ENCODE measurements at places on chromosomes 2 and 18.

- peak; percentile 41 for DNase-seq
Measured at GRCh38 chr18:59994357-59994756, 94.6 kb downstream of the PMAIP1 start.

DNA sequence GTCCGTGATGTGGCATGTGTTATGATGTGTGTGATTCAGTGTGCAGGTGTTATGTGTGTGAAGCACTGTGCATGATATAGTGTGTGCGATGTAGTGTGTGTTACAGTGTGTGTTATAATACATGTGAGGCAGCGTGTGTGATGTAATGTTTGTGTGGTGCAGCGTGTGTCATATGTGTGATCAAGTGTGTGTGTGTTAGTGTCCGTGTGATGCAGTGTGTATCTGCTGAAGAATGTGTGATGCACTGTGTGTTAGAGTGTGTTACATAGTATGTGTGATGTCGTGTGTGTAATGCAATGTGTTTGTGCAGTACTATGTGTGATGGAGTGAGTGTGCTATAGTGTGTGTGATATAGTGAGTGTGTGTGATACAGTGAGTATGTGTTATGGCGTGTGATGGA, 182.8 kb upstream of the SOX11 start:
- DNase-seq = no peak

DNA sequence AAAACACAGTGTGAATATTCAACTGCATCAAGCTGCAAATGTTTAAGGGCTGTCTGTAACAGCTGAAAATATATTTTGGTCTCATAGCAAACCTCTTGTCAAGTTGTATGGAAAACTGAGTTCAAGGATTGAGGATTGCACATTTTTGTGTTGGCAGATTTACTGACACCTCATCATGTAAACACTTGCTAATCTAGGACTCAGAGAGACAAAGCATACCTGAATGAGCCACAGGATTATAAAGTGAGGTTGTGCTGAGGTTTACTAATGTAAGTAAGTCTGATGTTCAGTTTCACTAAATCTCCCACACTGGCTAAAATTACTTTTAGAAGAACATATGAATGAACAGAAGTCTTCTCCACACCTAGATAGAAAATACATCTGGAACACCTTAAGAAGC, 1993.1 kb upstream of the CELF4 start:
- DNase-seq = no peak

DNA sequence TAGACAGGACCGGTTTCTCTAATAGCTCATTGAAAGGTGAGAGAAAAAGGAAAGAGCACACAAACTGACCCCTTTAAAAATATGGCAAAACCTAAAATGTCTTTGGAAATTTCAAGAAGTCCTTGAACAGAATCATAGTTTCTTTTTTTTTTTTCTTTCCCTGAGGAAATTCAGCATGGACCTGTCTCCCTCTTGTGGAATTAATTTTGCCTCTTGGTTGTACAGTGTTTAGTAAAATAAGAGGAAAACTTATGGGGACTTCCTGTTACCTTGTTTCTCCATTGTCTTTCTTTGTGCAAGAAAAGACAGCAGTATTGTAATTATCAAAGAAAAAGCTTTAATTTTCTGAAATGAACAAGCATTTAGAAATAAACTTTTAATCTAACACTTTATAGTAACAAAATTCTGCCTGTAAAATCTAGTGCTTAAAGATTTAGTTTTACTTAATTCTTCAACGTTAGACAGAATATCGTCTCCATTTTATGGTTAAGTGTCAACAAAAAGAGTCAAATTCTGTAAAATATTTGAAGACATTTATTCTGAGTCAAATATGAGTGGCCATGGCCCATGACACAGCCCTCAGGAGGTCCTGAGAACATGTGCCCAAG, 176.3 kb upstream of the NABP1 start:
- no peak for DNase-seq

GRCh38 chr2:47056868-47057686, 98.0 kb downstream of the STPG4 start:
- no peak for DNase-seq

- no peak for DNase-seq
Measured at GRCh38 chr18:6158958-6159357, 255.8 kb downstream of the L3MBTL4 start.

GRCh38 chr18:1917569-1917968, 653.7 kb downstream of the METTL4 start:
- no peak for DNase-seq

GRCh38 chr2:6310256-6311215, 555.2 kb downstream of the CMPK2 start:
- DNase-seq = peak; percentile 64

DNA sequence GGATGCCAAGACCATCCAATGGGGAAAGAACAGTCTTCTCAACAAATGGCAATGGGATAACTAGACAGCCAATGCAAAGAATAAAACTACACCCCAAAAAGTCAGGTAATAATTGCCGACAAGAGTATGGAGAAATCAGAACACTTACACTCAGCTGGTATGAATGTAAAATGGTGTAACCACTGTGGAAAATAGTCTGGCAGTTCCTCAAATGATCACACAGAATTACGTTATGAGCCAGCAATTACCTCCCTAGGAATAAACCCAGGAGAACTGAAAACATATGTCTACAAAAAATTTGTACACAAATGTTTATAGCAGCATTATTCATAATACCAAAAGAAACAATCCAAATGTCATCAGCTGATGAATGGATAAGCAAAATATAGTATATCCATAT, 8.8 kb downstream of the IWS1 start:
- DNase-seq = no peak

DNA sequence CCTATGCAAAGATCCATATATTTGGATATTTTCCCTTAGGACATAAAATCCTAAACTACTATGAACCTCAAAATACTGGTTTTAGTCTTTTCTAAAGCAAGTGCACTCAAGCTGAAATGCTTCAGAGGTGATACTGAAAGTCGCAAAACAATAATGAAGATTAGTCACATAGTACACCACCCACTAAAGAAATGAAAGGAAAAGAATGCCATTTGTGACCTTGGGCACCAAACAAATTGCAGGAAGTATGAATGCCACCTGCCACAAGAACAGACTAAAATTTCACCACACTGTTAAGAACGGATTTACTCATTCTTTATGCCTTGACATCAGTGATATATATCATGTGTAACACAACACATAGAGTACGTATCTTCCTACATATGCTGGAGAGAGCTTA, 161.5 kb downstream of the ZNF521 start:
- no peak for DNase-seq

- no peak for DNase-seq
Measured at GRCh38 chr2:12047761-12048160, 301.3 kb downstream of the LPIN1 start.

- no peak for DNase-seq
Measured at GRCh38 chr2:196876364-196876763, 50.1 kb downstream of the PGAP1 start.

GRCh38 chr18:6595666-6596065, 133.8 kb upstream of the ARHGAP28 start:
- no peak for DNase-seq

DNA sequence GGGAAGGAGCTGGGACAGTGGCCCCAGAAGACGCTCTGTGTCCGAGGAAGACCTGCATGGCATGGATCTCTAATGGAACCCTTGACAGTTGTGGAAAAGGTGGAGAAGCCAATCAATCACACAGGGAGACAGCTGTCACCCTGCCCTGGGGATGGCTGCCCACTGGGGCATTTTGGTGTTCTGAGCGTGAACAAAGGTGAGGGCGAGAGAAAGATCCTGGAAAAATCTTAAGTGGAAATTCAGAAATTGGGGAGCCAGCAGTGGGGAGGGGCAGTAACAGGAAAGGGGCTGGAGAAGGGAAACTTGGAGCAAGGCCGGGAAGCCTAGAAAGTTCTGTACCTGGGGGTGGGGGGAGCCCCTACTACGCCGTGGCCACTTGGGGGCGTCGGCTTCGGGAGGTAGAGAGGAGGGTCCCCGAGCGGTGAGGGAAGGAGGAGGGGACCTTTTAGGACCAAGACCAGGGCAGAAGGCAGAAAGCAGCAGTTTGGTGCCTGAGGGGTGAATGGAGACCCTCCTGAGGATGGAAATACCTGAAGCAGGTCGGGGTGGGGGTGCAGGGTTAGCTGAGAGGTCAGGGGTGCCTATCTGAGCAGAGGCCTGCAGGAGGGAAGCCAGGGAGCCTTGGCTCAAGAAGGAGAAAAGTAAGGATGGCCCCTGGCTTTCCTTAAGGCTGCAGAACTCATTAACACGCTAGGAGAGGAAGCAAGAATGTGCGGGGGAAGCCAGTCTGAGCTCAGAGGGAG, 30.0 kb downstream of the NGEF start:
- no peak for DNase-seq

DNA sequence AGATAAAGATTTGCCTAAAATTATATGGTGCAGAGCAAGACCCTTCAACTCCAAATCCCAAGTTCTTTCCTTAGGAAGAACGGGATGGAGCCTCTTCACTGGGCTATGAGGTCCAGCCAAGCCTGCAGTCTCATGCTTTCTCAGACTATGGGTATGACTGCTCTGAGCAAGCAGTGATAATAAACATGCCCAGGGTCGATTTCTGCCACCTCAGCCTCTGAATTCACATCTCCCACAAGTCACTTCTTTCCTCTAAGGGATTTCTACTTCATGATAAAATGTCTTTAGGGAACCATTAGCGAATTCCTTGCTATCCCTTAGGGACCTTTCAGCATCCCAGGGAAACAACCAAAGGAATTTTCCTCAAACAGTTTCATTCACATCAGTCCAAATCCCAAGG, 94.8 kb downstream of the GFPT1 start:
- DNase-seq = no peak

GRCh38 chr2:170715062-170715931, at the start of gene SP5:
Gene SP5, plus strand, starts transcription at chr2:170715337. Its CDS starts 176 bp downstream, at chr2:170715513.
- peak; percentile 46 for DNase-seq

DNA sequence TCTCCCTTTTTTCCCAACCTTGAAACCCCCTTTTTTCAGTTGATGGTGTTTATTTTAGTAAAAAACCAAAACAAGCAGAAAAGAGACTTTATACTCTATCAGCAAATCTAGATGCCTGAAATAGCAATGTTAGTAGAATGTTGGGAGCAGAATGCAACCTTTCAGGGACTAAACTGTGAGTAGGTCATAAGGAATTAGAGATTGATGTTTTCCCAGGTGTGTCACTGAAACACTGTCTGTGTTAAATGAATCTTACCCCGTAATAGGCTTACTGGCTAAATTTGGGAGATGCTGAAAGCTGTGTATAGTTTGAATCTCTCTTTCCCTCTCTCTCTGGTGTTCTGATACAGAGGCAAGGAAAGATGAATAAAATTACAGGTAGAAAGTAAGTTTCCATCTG, 43.8 kb downstream of the AGFG1 start:
- no peak for DNase-seq

DNA sequence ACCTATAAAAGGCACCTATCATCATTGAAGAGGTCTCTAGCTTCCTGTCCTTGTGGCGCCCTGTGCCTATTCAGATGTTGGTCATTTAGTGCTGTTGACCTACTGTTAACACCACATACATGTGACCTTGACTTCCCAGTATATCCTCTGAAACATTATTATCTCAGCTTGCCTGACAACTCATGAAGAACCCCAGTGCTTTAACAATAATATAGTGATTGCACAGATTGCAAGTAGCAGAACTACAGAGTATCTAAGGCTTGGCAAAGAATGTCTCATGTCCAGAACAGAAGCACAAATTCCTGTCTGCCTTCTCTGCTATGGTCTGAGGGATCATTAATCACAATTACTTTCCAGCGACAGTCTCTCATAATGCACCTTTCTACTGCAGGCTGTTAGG, 165.3 kb downstream of the LCLAT1 start:
- peak; percentile 42 for DNase-seq

GRCh38 chr2:114400890-114401289, 41.6 kb upstream of the DPP10 start:
- no peak for DNase-seq

DNA sequence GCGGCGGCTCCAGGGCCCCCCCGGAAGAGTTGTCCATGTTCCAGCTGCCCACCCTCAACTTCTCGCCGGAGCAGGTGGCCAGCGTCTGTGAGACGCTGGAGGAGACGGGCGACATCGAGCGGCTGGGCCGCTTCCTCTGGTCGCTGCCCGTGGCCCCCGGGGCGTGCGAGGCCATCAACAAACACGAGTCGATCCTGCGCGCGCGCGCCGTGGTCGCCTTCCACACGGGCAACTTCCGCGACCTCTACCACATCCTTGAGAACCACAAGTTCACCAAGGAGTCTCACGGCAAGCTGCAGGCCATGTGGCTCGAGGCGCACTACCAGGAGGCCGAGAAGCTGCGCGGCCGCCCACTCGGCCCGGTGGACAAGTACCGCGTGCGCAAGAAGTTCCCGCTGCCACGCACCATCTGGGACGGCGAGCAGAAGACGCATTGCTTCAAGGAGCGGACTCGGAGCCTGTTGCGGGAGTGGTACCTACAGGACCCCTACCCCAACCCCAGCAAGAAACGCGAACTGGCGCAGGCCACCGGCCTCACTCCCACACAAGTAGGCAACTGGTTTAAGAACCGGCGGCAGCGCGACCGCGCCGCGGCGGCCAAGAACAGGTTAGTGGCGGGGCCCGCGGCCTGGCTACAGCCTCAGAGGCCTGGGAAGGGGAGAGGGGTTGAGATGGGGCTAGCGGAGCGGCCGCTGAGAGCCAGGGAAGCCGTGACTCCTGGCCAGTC, 965 bp downstream of the SIX3 start:
- DNase-seq = no peak

- DNase-seq = peak; percentile 56
Measured at GRCh38 chr2:40166006-40166405, 285.9 kb downstream of the SLC8A1 start.

DNA sequence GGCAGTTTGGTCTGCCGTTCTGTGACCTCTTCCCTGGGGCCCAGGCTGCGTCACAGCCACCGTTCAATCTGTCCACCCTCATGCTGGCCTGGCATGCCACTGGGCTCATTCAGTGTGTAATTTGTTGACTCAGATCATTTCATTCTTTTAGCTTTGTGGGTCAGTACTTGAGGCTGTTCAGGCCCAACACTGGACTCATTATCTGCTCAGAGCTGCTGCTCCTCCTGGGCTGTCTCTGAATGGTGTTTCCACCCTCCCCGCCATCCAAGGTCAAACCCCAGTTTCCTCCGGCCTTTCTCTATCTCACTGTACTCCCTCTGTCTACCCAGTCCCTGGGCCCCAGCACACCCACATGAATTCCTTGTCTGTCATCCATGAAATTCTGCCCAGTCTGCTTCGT, 152.4 kb upstream of the NCK2 start:
- no peak for DNase-seq

- no peak for DNase-seq
Measured at GRCh38 chr18:24993628-24994027, 358.3 kb downstream of the ZNF521 start.

GRCh38 chr2:232296776-232297525, 81.6 kb upstream of the ALPP start:
- no peak for DNase-seq
